CD4-positive, alpha-beta T cell treated with Interleukin-12 subunit alpha and Interleukin-12 subunit beta, for 1 hour (primary cell): ENCODE measurements at places on chromosomes 6 and 20.
A peak's percentile ranks its signal among the peaks of the same experiment; 100 is the strongest.

GRCh38 chr6:41352907-41353306 is 17.5 kb downstream of the NCR2 start:
- DNase-seq, result no peak

GRCh38 chr6:12371151-12371550 is 81.0 kb downstream of the EDN1 start:
- DNase-seq, result no peak

DNA sequence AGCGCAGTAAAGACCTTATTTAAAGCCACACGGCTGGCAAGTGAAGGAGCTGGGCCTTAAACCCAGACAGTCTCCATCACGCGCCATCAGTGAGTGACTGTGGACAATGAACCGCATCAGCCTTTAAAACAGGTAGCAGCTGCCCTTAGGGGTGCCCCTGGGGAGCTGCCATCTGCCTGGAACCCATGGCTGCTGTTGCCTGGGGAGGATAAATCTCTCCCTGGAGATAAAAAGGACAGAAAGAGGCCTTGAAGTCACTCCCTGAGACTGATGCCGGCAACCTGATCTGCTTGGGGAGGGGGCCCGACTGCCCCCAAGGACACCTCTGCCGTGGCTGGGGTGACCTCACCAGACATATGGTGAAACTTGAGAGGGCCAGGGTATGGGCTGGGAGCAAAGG is 73.5 kb downstream of the PREX1 start:
- DNase-seq, result no peak

- peak; percentile 53 for DNase-seq
These were observed 3.0 kb downstream of the CASS4 start for GRCh38 chr20:56414842-56415765.

GRCh38 chr6:118292558-118292957 is 255.5 kb upstream of the PLN start:
- no peak for DNase-seq

- DNase-seq, result no peak
These were observed 127.2 kb downstream of the MTHFD1L start for GRCh38 chr6:150992703-150993102.

DNA sequence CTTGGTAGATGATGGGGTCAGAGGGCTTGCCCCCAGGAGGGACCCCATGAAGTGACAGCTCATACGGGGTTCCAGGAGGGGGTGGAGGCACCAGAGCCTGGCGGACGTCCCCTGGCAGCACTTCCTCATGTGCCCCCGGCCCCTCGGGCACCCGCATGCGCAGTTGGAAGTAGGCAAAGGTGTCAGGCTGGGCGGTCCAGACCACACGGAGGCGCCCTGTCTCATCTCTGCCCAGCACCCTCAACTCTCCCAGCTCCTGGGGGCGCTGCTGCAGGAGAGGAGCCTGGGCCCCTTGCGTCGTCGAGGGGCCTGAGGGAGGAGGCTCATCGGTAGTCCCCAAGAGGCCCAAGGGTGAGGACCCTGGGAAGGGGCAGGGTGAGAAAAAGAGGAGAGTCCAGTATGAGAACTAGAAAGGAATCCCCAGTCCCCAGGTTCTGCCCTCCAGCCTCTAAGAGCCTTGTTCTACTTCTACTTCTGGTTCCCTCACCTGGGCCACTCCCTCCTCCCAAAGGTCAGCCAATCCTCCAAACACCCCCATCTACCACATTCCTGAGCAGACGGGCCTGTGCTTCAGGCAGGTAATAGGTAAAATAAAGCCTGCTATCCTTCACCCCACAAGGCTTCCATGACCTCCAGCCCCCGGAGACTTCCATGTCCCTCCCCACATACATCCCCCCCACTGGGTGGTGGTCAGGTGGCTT is 23.2 kb downstream of the TNXB start:
- DNase-seq, result no peak

- no peak for DNase-seq
These were observed 36.1 kb downstream of the SMPDL3A start for GRCh38 chr6:122825163-122825562.

- no peak for DNase-seq
These were observed 56.4 kb downstream of the SMPDL3A start for GRCh38 chr6:122845464-122845863.

DNA sequence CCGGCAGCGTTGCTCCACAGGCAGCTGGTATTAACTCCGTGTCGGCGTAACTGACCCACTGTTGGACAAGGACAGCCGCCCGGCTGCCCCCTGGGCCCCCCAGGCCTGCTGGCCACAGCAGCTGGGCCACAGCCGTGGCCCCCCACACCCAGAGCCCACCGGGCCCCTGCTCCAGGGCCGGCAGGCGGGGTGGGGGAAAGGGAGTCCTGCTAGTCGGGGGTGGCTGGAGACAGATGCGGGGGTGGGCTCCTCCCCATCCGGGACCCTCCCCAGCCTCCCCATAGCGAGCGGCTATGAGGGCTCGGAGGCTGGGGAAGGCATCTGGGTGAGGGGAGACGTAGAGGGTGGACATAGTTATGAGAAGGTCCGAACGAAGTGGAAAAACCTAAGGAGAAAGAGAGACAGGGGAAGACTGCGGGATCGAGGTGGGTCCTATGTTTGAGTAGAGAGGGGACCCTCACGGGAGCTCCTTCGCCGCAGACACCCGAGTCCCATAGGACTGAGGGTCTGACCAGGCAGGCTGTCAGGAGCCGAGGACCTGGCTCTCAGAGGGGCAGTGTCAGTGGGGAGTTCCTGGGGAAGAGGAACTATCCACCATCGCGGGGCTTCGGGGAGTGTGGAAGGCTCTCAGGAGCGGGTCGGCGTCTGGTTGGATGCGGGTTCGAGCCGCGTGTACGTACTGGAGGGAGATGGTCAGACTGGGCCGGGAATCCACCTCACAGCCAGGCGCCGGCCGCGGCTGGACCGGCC is 511 bp downstream of the VARS1 start:
- DNase-seq, result no peak

GRCh38 chr6:13648850-13649249 is 33.7 kb downstream of the NOL7 start:
- no peak for DNase-seq

DNA sequence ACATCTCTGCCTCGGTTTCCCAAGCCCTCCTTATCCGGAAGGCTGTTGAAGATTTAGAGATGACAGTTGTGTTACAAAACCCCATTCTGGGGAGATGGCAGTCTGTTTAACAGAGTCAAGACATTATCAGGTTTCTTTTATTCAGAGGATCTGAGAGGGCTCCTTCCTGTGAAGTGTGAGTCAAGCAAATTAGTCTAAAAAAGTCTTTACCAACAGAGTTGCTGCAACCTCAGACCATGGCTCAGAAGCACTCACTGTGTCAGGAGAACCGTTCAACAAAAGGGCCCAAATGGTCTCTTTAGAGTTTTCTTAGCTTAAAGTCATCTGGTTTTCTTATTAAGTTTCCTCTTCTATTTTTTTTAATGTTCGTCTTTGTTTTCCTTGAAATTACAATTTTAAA is 717.8 kb downstream of the EPM2A start:
- no peak for DNase-seq

GRCh38 chr6:107152638-107153430 is 37.5 kb upstream of the BEND3 start:
- no peak for DNase-seq

DNA sequence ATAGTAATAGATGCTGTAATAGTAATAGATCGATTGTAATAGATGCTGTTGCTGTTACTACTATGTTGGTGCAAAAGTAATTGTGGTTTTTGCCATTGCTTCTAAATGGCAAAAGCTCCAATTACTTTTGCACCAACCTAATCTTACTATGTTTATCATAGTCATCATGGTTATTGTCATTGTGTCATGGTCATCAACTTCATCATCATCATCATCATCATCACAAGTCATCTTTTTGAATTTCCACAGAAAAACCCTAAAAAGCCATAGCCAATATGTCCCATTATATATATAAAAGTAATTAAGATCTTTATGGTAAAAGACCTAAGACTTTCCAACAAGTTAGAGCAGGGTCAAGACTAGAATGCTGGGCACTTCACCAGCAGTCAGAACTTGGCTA is 435.1 kb upstream of the MARCKS start:
- DNase-seq, result no peak

- DNase-seq, result no peak
These were observed 553.4 kb upstream of the CITED2 start for GRCh38 chr6:139927742-139928305.

DNA sequence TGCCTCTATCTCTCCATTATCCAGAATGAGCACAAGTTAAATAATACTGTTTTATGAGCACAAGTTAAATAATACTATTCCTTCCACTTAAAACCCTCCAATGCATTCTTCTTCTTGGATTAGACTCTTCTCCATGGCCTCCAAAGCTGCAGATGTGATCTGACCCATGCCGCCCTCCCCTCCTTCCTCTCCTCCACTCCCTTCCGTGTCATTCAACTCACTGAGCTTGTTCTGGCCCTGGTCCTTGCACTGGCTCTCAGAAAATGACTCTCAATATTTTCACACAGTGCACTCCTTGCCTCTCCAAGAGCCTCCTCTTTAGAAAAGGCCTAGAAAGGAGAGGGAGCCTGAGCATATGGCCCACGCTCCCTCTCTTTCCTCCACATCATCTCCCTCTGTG is 125.0 kb upstream of the CD93 start:
- DNase-seq, result no peak

GRCh38 chr6:145814035-145814500 is 527 bp downstream of the FBXO30 start:
- DNase-seq, result peak; percentile 13

DNA sequence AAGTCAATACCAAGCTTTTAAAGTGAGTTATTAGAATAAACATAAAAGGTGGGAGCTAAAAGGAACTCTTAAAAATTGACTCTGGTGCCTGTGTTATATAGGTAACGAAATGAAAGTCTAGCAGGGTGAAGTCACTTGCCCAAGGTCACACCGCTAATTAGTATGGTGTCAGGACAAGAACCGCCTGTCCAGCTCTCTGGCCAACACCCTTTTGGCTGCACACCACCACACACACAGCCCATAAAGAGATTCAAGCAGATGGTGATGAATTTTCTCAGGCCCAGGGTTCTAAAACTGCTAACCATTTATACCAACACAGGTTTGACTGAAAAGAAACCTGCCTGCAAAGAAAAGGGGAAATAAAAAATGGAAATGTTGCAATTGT is 20.2 kb downstream of the GFOD1 start:
- DNase-seq, result no peak

DNA sequence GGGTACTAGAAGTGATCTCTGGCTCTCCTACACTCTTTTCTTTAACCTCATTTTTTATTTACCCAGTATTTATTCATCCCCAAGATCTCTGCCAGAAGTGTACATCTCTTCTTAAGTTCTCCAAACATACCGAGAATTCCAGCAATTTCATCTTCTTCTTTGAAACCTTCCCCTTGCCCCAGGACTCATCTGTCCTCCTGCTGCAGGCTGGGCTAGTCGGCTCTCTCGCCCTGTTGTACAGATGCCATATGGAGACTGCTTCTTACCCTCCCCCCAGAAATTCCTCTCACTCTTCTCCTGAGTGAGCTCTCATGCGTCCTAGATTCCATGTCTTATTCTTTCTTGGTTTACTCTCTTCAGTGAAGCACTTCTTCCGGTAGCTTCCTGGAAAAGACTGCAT is 21.9 kb upstream of the PNRC1 start:
- no peak for DNase-seq

- DNase-seq, result no peak
These were observed at the start of gene PPP1R3G for GRCh38 chr6:5084781-5085647. Gene PPP1R3G (plus strand): TSS chr6:5085341. CDS start chr6:5085486, 145 bp downstream.

GRCh38 chr6:12423832-12424231 is 133.7 kb downstream of the EDN1 start:
- no peak for DNase-seq

DNA sequence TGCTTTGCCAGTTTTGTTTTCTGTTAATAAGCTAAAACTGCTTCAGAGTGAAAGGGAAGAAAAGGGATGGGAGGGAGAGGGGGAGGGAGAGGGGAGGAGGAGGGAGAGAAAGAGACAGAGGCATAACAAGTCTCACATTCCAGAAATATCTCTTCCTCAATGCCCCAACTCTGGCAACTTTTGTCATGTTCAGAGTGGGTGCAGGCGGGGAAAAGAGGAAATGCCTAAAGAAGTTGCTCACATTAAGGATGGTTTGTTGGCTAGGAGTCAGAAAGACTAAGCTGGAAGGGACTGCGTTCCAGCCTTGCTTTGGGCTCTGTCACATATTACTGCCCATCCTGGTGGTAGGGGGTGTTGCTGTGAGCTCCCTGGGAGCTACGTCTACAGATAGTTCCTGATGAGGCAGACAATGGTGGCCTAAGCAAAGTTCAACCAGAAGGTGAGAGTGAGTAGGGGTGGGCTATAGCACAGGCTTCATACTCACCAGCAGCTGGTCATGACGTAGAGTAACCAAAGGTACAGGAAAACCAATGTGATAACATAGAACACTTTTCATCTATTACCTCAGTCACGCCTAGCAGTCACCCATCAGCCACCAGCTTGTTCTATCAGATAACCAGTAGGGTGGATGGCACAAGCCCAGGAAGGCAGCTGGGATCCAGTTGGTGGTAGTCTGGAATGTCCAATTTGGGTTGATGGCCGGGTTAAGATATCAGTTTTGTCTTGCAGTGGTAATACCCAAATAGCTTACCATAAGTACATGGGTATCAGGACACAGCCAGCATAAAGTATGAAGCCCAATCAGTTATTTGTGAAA is 2.1 kb downstream of the TSPYL4 start:
- no peak for DNase-seq

GRCh38 chr6:157150076-157150475 is 173.2 kb downstream of the TMEM242 start:
- DNase-seq, result no peak

- no peak for DNase-seq
These were observed 29.1 kb downstream of the OPN5 start for GRCh38 chr6:47810885-47811284.

DNA sequence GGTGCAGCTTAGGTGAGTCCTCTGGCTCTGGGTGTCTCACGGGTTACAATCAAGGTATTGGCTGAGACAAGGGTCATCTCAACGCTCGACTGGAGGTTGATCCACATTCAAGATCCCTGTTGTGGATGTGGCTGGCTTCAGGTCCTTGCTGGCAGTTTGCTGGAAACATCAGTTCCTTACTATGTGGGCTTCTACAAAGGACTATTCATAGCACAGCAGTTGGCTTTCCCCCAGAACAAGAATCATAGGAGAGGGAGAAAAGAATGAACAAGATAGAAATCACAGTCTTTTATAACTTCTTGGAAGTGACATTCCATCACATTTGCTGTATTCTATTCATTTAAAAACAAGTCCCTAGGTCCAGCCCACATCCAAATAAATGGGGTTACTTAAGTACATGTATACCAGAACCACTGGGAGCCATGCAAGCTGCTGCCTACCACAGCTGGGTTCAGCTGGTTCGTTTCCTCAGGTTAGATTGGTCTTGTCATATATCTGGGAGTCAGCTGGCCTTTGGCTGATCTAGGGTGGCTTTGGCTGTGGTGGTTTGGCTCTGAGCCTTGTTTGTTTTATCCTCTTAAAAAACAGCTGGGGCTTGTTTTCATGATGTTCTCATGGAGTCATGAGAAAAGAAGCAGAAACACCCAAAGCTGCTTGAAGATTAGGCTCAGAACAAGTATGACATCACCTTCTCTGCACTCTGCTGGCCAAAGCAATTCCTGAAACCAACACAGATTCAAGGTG is 433.2 kb upstream of the SPTLC3 start:
- DNase-seq, result no peak

- DNase-seq, result no peak
These were observed 73.2 kb downstream of the VEGFA start for GRCh38 chr6:43843097-43843645.
